DMS153 (cell line): ENCODE measurements at places on chromosomes 11 and 22.
A peak's percentile ranks its signal among the peaks of the same experiment; 100 is the strongest.

DNA sequence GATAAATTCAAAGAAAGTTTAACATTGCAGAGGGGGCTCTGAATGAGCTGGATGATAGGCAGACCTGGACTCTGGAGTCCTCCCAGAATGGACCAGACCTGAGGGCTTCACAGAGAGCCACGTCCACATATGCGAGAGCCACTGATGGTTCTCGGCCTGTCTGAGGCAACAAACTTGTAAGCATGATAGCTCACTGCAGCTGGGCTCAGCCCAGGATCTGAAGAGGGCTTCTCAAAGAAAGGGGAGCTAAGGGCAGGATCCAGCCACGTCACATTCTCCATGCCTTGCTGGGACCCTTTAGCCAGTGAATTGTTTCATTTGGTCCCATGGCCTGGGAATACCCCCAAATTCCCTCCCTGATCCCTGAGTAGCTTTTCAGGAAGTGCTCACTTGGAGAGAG is 98.9 kb downstream of the ATXN10 start:
- no peak for DNase-seq

GRCh38 chr11:34530545-34531234 is 17.1 kb upstream of the ELF5 start:
- no peak for DNase-seq

- DNase-seq: no peak
These were observed 34.6 kb downstream of the MED15 start for GRCh38 chr22:20542055-20542454.

DNA sequence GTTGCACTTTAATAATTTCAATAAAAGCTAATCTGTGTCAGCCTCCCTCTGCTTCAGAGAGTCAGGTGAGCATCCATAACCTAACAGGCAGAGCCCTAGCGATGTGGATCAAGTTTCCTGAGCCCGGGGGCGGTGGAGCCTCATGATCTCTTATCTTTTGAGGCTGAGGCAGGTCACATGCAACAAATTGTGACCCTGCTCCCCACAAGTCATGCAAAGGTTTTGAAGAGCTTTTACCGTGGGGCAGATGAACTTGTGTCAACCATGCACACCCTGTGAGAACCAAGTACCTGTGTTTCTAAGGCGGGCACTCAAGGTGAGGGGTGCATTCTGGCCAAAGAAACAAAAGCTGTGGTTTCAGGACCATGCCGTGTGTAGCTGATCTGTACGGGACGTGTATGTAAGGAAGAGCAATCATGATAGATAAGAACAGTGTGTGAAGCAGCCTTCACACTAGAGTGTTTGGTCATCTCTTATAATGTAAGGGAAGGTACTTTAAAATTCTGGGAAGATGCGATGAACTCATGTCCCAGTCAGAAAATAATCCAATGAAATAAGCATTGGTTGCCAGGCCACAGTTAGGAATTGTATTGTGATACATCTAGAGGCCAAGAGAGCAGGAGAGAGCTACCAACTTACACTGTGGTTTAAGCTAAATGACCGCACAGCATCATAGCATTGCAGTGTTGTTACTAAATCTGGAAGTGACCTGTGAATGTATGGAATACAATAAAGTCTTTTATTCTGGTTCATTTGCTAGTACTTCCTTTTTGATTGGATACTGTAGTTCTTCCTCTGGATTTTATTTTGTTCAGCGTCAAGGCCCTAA is 49.8 kb downstream of the DKK3 start:
- no peak for DNase-seq

DNA sequence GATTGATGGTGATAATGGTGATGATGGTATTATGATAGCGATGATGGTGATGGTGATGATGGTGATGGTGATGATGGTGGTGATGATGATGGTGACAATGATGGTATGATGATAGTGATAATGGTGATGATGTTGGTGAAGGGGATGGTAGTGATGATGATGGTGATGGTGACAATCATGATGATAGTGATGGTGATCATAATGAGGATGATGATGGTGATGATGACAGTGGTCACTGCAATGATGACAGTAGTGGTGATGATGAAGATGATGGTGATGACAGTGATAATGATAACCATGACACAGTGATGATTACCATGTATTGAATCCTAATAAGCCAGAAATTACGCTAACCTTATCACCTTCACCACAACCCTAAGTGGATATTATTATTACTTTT is 128.2 kb downstream of the SHANK2 start:
- no peak for DNase-seq

DNA sequence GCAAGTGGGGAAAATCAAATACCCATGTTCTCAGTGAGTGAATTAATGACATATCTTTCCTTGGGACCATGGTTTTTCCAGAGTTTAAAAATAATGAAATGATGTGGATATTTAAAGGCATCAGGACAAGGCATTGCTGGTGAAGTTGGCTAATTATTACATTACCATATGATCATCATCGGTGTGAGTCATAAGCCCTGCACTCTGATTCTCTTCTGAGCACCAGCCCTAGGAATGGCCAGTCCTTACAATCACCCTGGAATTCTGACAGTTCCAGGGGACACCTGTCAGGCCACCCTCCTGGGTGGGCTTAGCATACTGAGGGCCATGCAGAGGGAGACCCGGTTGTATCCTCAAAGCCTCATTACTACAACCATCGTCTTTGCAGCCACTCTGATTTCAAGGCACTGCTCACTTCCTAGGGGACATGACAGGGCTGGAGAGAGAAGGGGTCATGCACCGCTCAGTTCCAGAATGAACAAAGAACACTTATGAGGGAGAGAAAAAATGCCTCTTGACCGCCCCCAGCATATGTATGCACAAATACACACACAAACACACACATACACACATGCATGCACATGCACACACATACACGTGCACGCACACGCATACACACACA is 365.0 kb downstream of the MIAT start:
- DNase-seq: no peak

- DNase-seq: no peak
These were observed 10.0 kb downstream of the TSPAN18 start for GRCh38 chr11:44736791-44737190.

DNA sequence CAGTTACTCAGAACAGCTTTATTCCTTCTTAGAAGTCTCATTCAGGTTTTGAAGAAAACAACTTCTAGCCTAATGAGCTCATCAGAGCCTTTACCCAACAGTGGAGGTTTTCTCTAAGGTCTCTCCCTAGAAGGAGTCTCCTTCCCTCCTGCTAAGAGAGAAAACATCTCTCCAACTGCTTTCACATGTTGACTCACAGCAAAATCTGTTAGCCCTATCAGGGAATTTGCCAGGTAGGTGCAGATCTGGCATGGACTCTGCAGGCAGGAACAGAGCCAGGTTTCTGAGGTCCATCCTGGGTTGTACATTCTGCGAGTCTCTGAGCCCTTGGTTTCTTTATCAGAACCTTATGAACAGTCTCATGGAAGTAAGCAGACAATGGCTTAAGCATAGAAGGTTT is 214.4 kb downstream of the HIPK3 start:
- no peak for DNase-seq

DNA sequence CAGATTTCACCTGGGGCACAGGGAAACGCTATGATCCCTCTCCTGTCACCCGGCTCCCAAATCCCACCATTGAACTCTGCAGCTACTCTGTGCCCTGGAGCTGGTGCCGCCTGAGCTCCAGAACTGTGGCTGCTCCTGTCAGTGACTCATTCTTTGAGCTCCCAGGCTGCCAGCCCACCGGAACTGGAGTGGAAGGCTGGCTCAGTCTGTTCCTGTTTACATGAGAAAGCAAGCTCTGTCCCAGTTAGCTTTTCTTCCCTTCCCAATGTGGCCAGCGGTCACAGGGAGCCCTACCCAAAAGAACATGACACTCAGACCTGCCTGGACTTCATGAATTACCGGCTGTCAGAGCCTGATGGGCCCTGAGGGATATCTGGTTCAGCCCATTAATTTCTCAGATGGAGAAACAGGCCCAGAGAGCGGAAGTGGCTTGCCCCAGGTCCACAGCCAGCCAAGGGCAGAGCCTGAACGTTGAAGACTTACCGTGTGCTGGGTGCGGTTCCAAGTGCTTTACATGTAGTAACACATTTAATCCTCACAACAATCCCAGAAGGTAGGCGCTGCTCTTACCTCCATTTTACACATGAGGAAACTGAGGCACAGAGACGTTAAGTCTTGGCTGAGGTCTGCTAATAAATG is 23.8 kb upstream of the IGSF22 start:
- DNase-seq: no peak

GRCh38 chr11:69641681-69642548 is 959 bp downstream of the CCND1 start:
- DNase-seq: no peak

DNA sequence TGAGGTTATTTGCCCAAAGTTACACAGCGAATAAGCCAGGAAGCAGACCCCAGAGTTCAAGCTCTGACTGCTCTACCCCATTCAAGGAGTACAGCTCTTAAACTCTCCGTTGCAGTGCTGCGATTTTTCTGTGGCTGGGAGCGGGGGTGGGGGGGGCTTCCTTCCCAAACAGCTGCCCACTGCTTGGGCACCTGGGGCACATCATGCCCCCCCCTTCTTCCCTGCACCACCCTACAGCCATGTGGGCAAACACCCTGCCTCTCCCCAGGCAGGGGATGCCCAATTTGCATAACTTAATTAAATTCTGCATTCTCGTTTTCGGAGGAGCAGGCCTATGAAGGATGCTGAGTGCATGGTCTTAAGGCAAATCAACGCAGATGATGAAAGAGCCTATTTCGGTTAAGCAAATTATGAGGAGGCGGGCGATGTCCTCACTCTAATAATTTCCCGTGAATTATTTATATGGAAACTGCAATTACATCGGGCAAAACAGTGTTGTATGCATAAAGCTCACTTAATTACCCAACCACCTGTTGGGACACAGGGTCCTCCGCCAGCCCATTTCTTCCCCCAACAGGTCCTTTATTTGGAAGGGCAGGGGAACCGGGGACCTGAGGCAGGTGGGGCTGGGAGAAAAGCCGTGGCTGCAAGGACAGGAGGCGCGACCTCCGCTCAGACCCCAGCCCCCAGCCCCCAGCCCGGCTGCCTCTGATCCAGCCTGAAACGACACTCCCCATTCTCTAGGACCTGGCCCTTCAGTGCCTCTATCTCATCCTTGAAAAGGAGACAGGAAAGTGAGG is 610.5 kb downstream of the BUD13 start:
- no peak for DNase-seq

DNA sequence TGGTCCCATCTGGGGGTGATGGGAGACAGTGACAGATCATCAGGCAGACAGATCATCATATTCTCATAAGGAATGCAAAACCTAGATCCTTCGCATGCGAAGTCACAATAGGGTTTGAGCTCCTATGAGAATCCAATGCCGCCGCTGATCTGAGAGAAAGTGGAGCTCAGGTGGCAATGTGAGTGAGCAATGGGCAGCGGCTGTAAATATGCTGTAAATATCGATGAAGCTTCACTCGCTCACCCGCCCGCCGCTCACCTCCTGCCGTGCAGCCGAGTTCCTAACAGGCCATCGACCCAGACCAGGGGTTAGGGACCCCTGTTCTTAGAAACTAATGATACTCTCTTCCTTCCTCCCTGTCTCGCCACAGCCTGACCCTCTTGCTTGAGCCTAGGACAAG is 9.4 kb upstream of the PLA2G6 start:
- DNase-seq: no peak

GRCh38 chr11:66967670-66968425 is 7.3 kb upstream of the C11orf86 start:
- DNase-seq: no peak

DNA sequence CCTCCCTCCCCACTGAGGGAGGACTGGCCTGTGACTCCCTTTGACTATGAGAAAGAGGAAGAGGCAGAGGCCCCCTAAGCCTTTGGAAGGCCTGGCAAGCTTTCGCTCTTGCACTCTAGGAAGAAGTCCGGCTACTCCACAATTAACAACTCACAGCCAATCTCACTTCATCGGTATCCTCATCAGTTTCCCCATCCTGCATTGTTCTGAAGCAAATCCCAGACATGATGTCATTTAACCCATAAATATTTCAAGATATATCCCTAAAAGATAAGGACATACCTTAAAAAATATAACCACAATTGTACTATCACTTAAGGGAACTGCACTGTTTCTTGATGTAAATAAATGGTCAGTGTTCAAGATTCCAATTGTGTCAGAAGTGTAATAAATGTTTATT is 63.1 kb downstream of the CWC15 start:
- DNase-seq: no peak

DNA sequence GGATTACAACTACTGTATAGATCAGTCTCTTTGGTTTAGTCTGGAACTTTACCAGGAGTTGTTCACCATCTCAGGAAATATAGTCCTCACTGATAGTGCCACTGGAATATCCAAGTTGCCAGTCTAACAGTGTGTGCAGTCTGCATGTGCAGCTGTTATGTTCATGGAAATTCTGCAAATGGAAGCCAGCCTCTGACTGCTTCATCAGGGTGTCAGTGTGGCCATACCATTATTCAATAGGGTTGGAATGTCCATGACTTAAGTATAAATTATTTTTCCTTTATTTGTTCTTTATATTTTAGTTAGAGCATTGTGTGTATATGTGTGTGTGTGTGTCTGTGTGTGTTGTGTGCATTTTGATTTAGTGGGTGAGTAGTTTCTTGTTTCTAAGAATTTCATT is 51.8 kb downstream of the C11orf96 start:
- DNase-seq: no peak

- peak; percentile 21 for DNase-seq
These were observed 92.0 kb upstream of the KCNQ1OT1 start for GRCh38 chr11:2791521-2792380.
